ENCODE measurements at places on chromosomes 1 and 21. TPM values are rescaled to one million over a fixed set of nuclear protein-coding genes. Genes with fewer than 3 reads are reported as not detected.

Gene NEK2
- 33.9 TPM for total RNA-seq

Gene KCNK2
- total RNA-seq, result not detected

Gene SH3BGR
- not detected for total RNA-seq

Gene C1orf53
- total RNA-seq, result 3.2 TPM

Gene ST6GALNAC5
- total RNA-seq, result 1.5 TPM
